ENCODE measurements at places on chromosomes 1 and 21.

DNA sequence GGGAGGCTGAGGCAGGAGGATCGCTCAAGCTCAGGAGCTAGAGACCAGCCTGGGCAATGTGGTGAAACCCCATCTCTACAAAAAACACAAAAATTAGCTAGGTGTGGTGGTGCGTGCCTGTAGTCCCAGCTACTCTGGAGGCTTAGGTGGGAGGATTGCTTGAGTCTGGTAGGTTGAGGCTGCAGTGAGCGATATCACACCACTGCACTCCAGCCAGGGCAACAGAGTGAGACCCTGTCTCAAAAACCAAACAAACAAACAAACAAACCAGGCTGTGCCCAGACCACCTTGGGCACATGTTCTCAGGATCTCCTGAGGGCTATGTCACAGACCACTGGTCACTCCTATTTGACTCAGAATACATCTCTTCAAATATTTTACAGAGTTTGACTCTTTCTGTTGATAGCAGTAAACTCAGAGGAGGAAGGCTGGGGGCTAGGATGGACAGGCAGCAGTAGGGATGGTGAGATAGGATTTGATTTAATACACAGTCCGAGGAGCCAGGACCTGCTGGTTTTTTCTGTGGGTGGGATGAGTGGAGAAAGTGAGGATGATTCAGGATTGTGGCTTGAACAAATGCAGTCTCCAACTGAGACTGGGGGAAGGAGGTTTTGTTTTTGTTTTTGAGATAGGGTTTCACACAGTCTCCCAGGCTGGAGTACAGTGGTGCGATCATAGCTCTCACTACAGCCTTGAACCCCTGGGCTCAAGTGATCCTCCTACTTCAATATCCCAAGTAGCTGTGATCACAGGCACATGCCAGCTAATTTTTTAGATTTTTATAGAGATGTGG is 46.5 kb downstream of the OLFML3 start:
- DNase-seq, result no peak

DNA sequence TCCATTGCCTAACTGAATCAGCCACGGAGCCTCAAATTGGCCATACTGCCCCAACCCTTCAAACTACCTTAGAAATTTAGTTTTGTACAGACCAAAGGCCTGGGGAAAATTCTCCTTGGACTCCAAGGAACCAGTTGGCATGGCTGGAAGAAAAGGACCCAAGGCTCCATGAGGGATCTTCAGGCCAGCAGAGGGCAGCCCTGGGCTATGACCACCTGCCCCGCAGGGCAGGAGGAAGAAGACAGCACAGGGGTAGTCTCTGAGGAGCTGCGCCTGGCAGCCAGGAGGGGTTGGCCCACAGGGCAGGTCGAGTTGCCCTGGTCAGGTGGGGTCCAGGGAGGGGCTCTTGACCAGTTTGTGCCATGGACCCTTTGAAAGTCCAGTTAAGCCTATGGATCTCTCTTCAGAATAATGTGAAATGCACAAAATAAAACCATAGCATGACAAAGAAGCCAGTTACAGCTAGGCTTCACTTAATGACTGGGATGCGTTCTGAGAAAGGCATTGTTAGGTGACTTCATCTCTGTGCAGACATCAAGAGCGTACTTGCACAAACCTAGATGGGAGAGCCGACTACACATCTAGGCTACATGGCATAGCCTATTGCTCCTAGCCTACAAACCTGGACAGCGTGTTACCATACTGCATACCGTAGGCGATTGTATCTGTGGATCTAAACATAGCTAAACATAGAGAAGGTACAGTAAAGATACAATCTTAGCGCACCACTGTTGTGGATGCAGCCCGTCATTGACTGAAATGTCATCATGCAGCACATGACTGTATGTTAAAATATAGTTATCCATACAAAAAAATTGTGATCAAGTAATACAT is 26.1 kb downstream of the CACNA1S start:
- DNase-seq, result peak; percentile 30

DNA sequence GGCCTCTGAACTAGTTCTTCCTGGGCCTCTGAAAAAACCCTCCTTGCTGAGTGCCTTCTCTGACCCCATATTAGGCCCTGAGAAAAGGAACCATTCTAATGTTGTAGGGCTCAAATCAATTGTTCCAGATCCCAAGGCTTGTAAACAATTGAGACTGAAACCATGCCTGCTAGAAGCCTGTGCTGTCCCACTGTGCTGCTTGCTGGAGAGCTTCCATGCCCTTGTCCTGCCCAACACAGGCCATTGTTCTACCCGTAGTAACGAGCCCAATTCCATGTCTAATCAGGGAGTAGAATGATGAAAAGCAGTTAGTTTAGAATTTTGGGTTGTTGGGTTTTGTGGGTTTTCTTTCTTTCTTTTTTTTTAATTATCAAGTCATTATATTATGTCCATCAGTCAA is 47.4 kb downstream of the ZNF281 start:
- no peak for DNase-seq

- no peak for DNase-seq
Observed at GRCh38 chr1:80305466-80305865, 1298.9 kb upstream of the ADGRL4 start.

DNA sequence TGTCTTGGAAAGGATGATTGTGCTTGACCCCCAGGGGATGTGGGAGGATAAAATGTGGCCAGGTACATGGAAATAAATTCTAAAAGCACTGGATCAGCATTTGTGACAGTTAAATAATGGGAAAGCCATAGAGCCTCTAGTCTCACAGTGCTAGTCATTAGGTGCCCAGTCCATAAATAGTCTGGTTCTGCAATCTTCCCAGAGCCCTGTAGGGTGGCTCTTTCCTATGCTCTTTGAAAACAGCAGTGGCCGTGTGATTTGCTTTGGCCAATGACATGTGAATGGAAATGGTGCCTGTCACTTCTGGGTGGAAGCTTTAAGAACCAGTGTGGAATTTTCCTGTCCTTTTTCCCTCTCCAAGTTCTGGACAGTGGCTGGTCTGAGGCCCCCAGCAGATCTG is 113.2 kb downstream of the TRABD2B start:
- DNase-seq, result no peak

DNA sequence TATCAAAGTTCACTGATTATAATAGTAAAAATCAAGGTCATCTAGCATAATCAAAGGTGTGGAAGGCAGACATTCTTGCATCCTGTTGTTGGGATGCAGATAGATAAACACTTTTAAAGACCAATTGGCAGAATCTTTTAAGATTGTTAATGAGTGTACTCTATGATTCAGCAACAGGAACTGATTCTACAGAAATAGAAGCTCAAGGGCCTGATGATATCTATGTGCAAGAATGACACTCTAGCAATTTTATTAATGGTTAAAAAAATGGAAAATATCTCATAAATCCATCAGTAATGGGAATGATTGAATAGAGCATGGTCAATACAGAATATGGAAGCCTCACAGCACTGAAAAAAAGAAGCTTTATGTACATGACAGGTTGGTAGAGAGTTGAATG is 2.2 kb upstream of the ATP1A4 start:
- DNase-seq, result no peak

DNA sequence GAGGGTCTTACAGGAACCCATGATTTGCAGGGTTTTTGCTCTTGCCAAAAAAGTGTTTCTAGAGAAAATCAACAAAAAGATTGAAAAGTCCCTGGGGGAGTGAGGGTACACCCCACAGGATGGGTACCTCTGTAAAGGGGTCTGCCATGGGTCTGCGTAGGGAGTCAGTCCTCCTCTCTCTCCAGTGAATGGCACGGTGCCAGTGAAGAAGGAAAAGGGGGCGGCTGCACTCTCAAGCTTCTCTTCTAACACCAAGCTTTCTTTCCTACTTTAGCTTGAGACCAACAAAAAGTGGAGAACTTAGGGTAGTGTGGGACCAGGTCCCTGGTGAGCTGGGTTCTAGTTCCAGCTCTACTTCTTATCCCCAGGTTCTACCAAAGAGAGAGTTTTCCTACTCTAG is 87.4 kb downstream of the GLUL start:
- no peak for DNase-seq

- no peak for DNase-seq
Observed at GRCh38 chr21:44912158-44912473, 8.6 kb downstream of the ITGB2 start.

DNA sequence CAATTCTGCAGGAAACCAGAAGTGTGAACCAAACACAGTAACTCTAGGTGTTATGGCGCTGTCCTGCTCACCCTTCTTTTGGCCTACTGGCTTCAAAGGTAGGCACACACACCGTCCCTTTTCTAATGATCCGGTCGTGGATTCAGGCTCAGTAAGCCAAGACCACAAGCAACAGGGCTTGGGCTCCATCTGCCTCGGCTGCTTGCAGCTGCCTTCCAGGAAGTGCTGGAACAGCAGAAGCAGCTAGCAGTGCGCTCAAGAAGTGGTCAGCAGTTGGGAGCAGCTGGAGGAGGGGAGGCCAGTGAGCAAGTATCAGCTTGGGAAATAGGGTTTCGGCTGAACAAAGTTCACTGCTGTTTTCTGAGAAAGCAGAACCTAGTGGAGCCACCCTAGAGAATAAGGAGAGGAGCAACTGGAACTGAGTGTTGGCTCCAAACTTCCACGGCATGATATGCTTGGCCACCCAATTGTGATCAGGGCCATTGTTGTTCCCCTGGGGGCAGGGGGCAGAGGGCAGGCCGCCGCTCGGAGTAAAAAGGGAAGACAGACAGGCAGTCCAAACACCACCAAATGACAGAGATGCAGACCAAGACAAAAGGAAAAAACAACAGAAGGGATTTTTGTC is 173.4 kb downstream of the TOMM20 start:
- no peak for DNase-seq

DNA sequence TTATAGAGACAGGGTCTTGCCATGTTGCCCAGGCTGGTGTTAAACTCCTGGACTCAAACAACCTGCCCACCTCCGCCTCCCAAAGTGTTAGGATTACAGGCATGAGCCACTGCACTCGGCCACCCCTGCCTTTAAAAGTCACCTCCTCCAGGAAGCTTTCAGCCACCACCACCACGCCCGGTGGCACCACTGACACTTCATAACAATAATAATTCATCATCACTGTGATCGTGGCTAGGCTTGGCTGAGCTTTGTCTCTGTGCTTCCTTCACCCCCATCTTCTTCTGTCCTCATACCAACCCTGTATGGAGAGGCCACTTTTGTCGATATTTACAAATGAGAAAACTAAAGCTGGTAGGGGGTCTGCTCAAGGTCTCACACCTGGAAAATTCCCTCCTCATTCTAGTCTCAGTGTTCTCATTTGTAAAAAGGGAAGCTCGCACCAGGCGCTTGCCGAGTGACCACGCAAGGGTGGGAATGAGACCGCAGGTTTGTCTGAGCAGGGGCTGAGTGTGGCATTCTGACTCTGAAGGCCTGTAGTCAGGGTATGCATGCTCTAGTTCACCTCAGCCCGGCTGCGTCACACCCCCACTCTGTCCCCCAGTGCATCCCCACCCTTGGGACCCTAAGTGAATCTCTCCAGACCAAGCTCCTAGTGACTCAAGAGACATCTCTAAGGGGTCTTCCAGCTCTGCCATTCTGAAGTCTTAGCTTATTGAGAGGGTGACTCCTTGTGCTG is 12.9 kb upstream of the EPHA2 start:
- no peak for DNase-seq

GRCh38 chr1:174465855-174466254 is 18.1 kb downstream of the GPR52 start:
- no peak for DNase-seq

- no peak for DNase-seq
Observed at GRCh38 chr21:31893851-31894415, 21.1 kb downstream of the HUNK start.

GRCh38 chr1:6180268-6180706 is at the start of gene CHD5:
Gene CHD5, minus strand, starts transcription at chr1:6180321. Its CDS starts 298 bp downstream, at chr1:6180023.
- DNase-seq, result no peak

- no peak for DNase-seq
Observed at GRCh38 chr1:100077531-100077930, 55.2 kb downstream of the SASS6 start.

DNA sequence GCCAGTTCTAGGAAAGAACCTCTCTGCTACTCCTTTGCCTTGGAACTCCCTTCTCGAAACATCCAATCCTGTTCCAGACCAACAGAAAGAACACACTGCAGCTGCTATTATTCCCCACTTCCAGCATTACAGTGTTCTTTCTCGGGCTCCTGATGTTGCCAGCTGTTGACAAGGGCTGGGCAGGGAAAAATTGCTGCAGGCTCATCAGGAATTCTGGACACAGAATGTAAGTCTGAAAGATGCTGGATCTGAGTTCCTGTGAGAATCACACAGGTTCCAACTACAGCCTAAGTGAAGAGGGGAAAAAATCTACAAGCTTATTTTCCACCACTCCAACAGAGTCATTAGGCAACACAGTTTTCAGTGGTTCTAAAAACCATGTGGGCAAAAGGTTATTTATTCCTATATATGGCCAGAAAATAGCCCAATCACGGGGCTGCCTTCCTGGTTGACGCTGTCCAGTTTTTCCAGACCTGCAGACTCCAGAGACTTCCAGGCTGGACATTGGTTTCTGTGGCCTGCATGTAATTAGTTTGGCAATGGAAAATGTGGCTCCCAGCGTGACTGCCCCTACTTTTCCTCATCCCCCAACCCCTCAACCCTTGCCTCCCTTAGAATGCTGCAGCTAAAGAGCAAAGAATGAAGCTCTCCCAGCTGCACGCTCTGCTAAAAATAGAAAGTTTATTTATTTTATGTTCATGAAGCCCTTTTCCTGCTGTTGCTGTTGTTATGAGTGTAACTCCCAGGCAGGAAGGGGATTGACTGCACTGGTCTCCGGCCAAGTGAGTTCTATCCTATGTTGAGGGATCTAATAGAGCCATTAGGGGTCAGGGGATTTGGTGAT is 8.3 kb upstream of the KIAA0040 start:
- DNase-seq, result no peak

- DNase-seq, result no peak
Observed at GRCh38 chr1:1374589-1374928, 448 bp downstream of the AURKAIP1 start.

GRCh38 chr1:26169669-26170471 is at the start of gene ZNF593:
Gene ZNF593, plus strand, starts transcription at chr1:26169908. Its CDS starts 76 bp downstream, at chr1:26169984.
- peak; percentile 89 for DNase-seq

- no peak for DNase-seq
Observed at GRCh38 chr1:41485605-41486004, 1.1 kb upstream of the EDN2 start.

DNA sequence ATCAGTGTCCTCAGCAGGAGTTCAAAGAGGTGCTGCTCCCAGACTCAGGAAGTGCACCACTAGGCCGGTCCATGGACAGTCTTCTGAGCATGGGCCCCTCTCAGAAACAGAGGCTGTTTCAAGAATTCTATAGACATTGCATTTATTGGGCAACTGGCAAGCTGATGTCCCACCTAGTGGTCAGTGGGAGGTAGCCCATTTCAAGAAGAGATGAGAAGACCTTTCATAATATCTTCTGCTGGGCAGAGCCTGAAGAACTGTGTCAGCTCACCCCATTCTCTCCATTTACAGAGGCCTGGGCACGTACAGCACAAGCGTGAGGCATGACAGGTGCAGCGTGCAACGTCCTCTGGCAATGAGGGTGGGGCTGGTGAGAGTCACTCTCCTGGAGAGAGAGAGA is 216.0 kb downstream of the DYRK1A start:
- DNase-seq, result no peak

- no peak for DNase-seq
Observed at GRCh38 chr1:18527921-18528320, 47.2 kb downstream of the KLHDC7A start.

- no peak for DNase-seq
Observed at GRCh38 chr1:30588311-30589073, 134.9 kb downstream of the MATN1 start.
